CD4-positive, alpha-beta T cell treated with Interleukin-4 for 4 hours (primary cell): ENCODE measurements at places on chromosomes 5 and 9.

- DNase-seq: peak; percentile 13
These were observed 4.8 kb downstream of the KIAA0825 start for GRCh38 chr5:94613583-94613982.

GRCh38 chr5:73591102-73591695 is 25.7 kb downstream of the UTP15 start:
- DNase-seq: peak; percentile 76

- no peak for DNase-seq
These were observed 112.2 kb upstream of the LHFPL2 start for GRCh38 chr5:78760770-78761169.

DNA sequence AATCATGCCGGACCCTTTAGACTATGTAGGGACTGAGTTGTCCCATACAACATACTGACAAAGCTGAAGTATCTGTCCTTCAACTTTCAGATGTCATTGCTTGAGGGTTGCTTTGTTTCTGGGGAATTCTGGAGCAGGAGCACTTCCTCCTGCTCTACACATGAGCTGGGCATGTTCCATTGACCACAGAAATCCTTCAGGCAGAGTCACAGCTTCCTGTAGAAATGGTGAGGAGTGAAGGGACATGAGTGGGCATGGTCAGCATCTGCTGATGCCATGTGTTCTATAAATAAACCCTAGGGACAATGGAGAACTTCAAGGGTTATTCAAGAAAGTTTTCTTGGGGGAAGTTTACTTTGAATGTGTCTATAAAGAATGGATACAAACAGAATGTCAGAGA is 296.6 kb upstream of the FBXL7 start:
- no peak for DNase-seq

DNA sequence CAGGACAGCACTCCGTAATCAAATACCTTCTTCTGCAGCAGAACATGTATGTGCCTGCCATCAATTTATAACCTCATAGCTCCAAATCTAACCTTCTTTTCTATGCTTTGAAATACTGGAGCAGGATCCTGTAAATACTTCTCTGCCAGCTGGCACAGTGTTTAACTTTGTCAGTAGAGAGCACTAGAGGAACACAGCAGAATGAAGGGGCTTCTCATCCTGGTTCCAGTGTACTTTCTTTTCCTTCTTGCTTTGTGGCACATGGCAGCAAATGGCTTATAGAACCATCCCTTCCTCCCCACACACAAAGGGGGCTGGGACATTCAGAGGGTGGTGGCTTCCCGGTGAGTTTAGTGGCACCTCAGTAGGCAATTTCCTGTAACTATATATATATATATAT is 3.8 kb upstream of the FBXW11 start:
- DNase-seq: no peak

GRCh38 chr9:93955111-93955980 is at the start of gene BARX1:
Gene BARX1 (minus strand): TSS chr9:93955355. CDS start chr9:93955146, 209 bp downstream.
- no peak for DNase-seq
